ENCODE measurements at places on chromosomes 7 and 10.
A peak's percentile ranks its signal among the peaks of the same experiment; 100 is the strongest.

DNA sequence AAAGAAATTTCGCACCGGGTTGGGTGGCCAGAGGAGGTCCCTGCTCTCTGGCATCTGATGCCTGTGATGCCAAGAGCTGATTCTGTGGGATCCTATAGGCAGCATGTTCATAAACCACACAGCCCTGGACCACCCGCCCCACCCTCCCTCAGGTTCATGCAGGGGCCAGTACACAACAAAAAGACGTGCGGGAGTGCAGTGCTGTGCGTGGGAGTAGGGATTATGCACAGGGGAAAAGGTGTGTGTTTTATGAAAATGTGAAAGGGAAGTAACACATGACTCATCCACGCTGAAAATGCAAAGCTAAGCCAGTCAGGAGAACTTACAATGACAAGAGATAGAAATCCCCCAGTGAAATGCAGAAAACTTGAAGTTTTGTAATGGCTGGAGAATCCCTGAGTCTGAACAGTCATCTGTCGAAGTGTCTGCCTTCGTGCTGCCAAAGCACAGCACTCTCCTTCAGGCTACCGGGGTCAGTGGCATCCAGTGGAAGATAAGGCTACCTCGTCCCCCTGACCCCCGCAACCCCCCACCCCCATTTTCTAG is 1.1 kb downstream of the KIAA1217 start:
- DNase-seq: no peak

- DNase-seq: no peak
Measured at GRCh38 chr7:12759151-12759550, 71.7 kb downstream of the ARL4A start.

GRCh38 chr7:33339074-33339790 is 209.9 kb downstream of the BBS9 start:
- no peak for DNase-seq

- no peak for DNase-seq
Measured at GRCh38 chr7:101118856-101119255, 8.0 kb upstream of the SERPINE1 start.

GRCh38 chr7:90677486-90678404 is 81.6 kb downstream of the CDK14 start:
- no peak for DNase-seq

- no peak for DNase-seq
Measured at GRCh38 chr10:125343118-125343925, 183.0 kb upstream of the CTBP2 start.

- DNase-seq: no peak
Measured at GRCh38 chr7:104453190-104453589, 124.8 kb downstream of the LHFPL3 start.

DNA sequence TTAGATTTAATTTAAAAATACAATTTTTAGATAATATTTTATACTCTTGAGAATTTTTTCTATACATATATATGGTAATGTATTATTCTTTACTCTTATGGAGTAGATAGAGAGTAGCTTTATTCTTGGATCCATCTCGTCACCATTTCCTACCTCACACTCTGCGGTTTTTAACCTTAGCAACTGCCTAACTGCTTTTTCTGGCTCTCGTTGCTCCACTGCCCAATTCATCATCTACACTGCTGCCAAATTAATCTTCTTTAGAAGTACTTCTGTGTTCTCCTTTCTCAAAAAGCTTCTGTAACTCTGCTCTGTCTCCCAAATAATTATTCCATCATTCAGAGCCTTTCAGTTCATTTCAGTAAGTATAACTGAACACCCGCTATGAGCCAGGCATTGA is 35.3 kb downstream of the CAPZA2 start:
- no peak for DNase-seq

DNA sequence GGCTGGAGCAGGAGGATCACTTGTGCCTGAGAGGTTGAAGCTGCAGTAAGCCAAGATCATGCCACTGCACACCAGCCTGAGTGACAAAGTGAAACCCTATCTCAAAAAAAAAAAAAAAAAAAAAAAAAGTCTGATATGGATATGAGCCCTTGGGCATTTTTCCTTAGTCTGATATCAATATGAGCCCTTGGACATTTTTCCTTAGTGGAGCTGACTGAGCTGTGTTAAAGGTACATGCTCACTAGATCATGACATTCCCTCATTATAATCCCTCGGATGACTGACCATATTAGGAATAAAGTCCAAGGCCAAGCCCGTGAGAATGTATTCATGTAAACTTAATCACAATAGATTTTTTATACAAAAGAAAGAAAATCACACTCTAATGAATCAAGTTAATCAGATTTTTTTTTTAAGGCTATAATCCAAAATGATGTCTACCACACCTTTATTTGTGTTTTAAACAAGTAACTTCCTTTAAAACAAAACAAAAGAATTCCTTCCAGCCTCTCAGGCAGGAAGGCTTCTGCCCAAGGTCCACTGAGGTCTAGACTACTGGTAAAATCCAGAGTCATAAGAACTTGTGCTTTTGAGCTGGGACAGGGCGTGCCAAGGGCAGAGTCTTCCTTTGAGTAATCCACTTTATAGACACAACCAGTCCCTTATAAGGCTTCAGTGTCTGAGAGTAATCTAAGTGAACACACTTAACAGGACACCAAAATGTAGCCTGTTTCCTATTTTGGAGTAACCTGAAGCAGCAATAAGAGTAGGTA is 5.5 kb downstream of the PPA1 start:
- DNase-seq: no peak

- DNase-seq: no peak
Measured at GRCh38 chr10:124222988-124223710, 129.8 kb upstream of the CHST15 start.

GRCh38 chr7:17601921-17602320 is 303.5 kb downstream of the AHR start:
- no peak for DNase-seq

- no peak for DNase-seq
Measured at GRCh38 chr10:25082276-25083204, 66.1 kb downstream of the THNSL1 start.

- DNase-seq: no peak
Measured at GRCh38 chr7:51452694-51453093, 136.1 kb upstream of the COBL start.

GRCh38 chr10:29370097-29371092 is 81.5 kb downstream of the LYZL1 start:
- DNase-seq: no peak

DNA sequence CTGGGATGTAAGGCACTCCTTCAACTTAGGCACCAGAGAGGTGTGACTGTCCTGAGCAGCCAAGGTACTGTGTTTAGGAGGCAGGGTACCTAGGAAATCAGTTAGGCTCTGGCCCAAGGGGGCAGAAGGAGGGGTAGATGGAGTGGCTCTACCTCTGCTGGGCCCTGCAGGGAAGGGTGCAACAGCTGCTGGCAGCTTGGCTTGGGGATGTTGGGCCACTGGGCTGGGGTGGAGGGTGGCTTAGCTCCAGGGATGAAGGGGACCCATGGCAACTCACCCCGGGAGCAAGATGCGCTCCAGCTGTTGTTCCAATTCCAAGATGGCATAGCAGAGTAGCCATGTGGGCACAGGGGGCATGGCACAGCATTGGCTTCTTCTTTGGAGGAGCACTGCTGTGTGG is 42.1 kb downstream of the NEURL1 start:
- no peak for DNase-seq

GRCh38 chr10:75234683-75235374 is 928 bp downstream of the COMTD1 start:
- DNase-seq: peak; percentile 26

DNA sequence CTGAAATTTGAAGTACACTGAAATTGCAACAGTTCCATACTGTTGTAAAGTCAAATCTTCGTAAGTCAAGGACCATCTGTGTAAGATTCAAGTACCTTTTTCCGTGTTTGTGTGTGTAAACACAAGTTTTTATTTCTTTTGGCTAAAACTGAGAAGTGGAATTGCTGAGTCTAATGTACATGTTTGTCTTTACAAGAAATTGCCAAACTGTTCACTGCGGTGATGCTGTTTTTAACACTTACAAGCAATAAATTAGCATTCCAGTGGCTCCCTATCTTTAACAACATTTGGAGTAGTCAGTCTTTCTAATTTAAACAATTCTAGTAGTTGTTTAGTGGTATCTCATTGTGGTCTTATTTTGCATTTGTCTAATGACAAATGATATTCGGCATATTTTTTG is 23.3 kb downstream of the CALD1 start:
- DNase-seq: no peak

DNA sequence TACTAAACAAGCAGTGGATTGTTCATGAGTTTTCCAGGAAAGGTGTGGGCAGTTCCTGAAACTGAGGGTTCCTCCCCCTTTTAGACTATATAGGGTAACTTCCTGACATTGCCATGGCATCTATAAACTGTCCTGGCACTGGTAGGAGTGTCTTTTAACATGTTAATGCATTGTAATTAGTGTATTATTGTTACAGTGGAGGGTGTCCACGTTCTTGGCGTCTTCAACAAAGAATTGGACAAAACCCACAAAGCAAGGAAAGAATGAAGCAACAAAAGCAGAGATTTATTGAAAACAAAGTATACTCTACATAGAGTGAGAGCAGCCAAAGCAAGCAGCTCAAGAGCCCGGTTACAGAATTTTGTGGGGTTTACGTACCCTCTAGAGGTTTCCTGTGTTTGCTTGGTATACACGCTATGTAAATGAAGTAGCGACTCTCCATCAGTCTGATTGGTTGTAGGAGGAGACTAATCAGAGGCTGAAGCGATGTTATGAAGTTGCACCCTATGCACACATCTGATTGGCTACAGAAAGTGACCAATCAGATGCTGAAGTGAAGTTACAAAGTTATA is 175.2 kb downstream of the NSUN6 start:
- DNase-seq: no peak

- DNase-seq: no peak
Measured at GRCh38 chr7:101374990-101375389, 12.3 kb downstream of the COL26A1 start.
